Spinal cord (tissue), 10 donors: ENCODE measurements at places on chromosomes 2 and 18. TPM values are rescaled to one million over a fixed set of nuclear protein-coding genes. Genes with fewer than 3 reads are reported as not detected.

GRCh38 chr2:32735348-32735747 is 107.5 kb downstream of the TTC27 start:
- no peak for DNase-seq

CDH2 gene
- 58.9 TPM for total RNA-seq

SUCLG1 gene
- 76.2 TPM for total RNA-seq

ARHGEF4 gene
- 71.0 TPM for total RNA-seq

- DNase-seq: no peak
Observed at GRCh38 chr18:23227726-23228070, 92.4 kb downstream of the CABLES1 start.
